ENCODE measurements at places on chromosomes 12 and 14. TPM values are rescaled to one million over a fixed set of nuclear protein-coding genes. Genes with fewer than 3 reads are reported as not detected.

- no peak for DNase-seq
These were observed 9.4 kb downstream of the EP400 start for GRCh38 chr12:131959116-131959515.

Gene TSFM
- 29.3 TPM for total RNA-seq

- DNase-seq = no peak
These were observed 41.3 kb upstream of the ARID2 start for GRCh38 chr12:45688183-45688582.

DNA sequence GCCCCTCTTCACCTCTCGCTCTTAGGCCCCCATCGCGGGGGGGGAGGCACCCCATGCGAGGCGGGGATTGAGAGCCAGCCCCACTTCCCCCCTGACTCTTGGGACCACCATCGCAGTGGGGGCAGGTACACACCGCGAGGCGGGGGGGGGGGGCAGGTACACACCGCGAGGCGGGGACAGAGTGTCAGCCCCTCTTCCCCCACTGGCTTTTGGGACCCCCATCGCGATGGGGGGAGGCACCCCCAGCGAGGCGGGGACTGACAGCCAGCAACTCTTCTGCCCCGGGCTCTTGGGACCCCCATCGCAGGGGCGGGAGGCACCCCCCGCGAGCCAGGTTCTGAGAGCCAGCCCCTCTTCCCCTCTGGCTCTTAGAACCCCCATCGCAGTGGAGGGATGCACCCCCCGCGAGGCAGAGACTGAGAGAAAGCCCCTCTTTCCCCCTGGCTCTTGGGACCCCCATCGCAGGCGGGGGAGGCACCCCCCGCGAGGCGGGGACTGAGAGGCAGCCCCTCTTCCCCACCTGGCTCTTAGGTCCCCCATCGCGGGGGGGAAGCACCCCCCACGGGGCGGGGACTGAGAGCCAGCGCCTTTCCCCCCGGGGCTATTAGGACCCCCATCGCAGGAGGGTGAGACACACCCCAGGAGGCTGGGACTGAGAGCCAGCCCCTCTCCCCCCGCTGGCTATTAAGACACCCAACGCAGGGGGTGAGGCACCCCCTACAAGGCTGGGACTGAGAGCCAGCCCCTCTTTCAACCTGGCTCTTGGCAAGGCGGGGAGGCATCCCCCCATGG lies 196.5 kb upstream of the PZP start:
- no peak for DNase-seq
